DMS 273 treated with DMSO at 0.1 percent for 48 hours (cell line): ENCODE measurements at places on chromosomes 2 and 18.

GRCh38 chr2:228417956-228418355 is 236.5 kb upstream of the SPHKAP start:
- DNase-seq = no peak

DNA sequence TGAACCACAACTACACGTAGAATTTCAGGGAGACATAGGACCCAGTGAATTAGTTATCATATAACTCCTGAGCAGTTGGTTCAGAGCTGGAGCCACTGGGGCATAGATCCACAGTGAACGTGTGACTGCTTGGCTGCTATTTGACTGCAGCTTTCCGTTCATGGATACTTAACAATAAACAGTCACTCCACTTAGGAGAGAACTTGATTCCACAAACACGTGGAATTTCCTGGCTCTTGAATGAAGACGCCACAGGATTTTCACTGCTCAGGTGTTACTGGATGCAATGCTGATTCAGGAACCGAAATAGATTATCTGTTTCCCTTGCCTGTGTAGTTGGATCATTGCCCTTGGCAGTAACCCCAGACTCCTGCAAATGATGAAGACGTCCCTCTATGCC is 679.1 kb upstream of the ZEB2 start:
- no peak for DNase-seq

- no peak for DNase-seq
These were observed 25.6 kb downstream of the RASGRP3 start for GRCh38 chr2:33502025-33502424.

DNA sequence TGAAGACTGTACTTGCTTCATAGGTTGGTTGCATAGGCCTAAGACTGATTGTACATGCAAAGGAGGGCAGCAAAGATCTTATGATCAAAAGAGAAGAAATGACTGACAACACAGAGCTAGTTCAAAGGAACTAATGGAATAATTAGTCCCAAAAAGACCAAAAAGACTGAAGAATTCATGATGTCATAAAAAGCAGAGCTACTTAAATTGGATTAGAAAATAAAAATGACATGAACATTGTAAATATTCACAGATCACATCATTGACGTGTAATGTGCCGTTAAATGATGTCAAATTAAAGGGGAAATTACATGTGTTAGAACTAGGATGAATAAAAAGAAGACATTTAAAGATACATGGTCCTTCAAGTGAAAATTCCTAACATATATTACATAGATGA is 616.8 kb downstream of the NR4A2 start:
- no peak for DNase-seq

DNA sequence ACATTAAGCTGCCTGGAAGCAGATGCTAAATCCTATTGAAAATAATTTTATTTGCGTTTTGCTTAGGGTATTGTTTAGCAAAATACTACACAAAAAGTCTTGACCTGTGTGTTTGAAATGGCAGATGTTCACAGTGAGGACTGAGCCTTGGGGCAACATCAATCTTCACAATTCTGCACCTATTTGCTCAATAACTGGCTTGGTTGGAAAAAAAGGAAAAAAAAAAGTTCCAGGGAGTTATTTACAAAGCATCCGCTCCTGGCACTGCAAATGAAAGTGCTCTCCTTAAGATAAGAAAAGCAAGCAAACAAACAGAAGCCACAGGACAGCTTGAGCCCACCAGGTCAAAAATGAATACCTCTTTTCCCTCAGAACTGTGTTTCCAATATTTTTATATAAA is 77.7 kb downstream of the MAP2 start:
- DNase-seq = no peak

GRCh38 chr2:209451209-209451834 is 27.5 kb downstream of the MAP2 start:
- no peak for DNase-seq

GRCh38 chr2:104595576-104595975 is 258.3 kb upstream of the POU3F3 start:
- DNase-seq = no peak

DNA sequence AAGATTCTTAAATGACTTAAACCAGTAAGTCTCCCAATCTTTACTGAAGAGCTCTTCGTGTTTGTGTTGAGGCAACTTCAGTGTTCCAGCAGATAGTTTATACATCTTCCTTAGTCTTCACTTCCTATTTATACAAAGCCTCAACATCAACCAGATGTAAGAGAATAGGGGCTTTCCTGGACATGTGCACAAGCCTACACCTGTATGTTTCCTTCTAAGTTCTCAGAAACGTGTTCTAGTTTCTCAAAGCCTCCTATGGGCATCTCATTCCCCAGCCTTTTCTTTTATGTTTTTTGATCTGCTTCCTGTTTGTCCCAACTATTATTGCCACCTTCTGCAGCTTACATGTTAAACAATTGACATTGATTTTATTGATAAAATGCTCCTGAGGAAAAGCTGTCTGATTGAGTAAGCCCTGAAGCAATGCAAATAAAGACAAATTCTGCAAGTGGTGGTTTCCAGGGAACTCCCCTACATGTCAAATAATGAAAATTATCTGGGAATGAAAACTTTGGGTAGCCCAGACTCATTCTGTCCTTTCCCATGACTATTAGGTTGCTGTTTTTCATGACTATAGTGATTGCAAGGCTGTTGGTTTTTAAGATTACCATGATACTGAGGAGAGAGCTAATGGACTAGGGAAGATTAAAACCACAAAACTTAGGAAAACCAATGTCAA is 663.3 kb upstream of the ACVR2A start:
- DNase-seq = no peak

- DNase-seq = no peak
These were observed 10.6 kb downstream of the UBE2F start for GRCh38 chr2:237977380-237977779.

GRCh38 chr2:190978389-190979053 is 35.5 kb downstream of the STAT1 start:
- DNase-seq = no peak

- DNase-seq = no peak
These were observed 612.2 kb upstream of the VRK2 start for GRCh38 chr2:57434441-57434840.
